ENCODE measurements at places on chromosomes 13 and 19.
A peak's percentile ranks its signal among the peaks of the same experiment; 100 is the strongest.

- DNase-seq: no peak
Observed at GRCh38 chr19:36093146-36093662, 17.7 kb upstream of the OVOL3 start.

DNA sequence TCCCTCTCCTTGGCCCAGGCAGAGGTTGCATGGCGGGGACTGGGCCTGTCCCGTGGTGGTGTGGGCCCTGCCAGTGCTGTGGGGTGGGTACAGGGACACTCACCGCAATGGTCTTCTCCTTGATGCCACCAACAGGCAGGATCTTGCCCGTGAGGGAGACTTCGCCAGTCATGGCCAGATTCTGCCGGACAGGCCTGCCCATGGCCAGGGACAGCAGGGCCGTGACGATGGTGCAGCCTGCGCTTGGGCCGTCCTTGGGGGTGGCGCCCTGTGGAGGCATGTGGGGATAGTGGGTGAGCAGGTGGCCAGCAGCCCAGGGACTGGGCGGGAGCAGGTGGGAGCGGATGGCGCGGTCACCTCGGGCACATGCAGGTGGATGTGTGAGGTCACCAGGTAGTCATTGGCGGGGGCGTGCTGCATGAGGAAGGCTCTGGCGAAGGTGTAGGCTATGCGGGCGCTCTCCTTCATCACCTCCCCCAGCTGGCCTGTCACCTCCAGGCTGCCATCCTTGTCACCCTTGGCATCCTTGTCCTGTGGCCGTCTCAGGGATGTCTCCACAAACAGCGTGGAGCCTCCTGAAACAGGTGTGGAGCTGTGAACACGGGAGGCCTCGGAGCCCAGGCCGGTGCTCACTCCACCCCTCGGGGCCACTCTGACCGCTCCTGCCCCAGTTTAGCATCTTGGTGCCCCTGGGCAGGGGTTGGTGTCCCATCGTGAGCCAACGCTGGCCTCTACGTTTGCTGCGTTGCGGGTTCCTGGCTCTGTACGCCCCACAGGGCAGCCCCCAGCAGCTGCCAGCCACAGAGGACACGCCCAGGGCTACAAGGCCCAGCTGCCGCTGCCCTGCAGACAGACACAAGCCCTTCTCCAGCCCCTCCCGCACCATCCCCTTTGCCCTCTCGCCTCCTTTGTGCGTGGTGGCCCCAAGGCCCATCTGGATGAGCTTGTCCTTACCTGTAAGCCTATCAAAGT is 3.4 kb downstream of the RPL36 start:
- no peak for DNase-seq

DNA sequence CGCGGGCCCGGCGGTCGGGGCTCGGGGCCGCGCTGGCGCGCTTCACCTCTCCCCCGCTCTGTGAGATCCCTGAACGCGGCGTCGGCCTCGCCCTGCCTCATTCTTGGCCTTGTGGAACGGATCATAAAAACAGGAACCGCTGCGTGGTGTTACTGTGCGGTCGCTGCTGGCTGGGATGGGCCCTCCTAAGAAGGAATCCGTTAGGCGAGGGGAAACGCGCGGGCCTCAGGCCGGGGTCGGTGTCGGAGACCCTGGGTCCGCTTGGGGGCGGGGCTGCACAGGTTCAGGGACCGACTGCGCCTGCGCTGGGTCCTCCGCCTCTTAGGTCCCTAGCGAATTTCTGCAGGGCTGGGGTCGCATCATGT is 381 bp downstream of the CKAP2 start:
- peak; percentile 44 for DNase-seq

- DNase-seq: no peak
Observed at GRCh38 chr19:15220833-15221232, 11.4 kb downstream of the EPHX3 start.

DNA sequence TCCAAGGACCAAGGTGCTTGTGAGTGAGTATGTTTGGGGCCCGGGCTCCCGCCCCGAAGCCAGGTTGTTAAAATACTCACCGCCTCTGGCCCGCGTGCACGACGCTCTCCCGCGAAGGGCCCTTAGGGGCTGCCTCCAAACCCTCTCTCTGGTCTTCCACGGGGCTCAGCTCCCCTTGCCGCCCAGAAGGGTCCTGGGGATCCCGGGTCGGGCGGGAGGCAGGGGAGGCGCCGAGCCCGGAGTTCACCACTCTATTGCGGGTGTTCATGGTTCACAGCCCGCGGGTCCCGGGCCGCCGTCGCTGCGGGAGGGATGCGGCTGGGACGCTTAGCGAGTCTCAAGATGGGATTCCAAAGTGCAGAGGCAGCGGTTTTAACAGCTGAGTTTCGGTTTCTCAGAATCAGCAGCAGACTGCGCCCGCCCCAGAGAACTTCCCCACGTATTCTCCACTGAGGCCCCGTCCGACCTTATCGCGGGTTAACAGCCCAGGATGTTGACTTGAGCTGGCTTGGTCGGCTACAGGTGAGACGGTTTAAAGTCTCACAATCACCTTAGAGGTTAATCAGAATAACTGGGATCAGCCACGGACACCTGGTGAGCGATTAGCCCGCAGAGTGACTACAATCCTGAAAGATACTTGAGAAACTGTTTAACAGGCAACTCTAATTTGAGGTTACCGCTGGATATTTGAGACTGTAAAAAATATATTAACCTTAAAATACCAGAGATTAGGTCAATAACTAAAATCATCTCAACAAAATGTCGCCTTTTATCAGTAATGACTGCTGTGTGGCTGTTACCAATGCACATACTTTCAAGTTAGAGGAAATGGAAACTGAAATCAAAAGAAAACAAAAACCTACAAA is at the start of gene EPSTI1:
TSS of gene EPSTI1 (minus strand) at position 344 of the 866 bp plus-strand sequence. CDS start at position 268, 76 bp downstream.
- DNase-seq: peak; percentile 89

DNA sequence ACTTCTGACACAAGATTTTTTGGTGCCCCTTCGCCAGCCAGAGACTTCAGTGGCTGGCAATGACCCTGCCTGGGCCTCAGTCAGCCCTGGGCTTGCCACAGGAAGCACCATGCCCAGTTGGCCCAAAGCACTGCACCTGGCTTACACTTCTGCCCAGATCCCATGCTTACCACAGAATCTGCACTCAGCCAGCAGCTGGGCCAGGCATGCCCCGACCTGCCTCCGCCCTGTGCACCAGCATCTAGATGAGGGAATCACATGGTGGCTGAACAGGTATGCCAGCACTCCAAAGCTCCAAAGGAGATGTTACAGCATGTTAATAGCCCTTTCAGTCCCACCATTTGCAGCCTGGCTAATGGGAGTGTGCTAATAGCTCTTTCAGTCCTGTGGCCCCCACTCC is 690.9 kb downstream of the SLITRK6 start:
- DNase-seq: no peak

DNA sequence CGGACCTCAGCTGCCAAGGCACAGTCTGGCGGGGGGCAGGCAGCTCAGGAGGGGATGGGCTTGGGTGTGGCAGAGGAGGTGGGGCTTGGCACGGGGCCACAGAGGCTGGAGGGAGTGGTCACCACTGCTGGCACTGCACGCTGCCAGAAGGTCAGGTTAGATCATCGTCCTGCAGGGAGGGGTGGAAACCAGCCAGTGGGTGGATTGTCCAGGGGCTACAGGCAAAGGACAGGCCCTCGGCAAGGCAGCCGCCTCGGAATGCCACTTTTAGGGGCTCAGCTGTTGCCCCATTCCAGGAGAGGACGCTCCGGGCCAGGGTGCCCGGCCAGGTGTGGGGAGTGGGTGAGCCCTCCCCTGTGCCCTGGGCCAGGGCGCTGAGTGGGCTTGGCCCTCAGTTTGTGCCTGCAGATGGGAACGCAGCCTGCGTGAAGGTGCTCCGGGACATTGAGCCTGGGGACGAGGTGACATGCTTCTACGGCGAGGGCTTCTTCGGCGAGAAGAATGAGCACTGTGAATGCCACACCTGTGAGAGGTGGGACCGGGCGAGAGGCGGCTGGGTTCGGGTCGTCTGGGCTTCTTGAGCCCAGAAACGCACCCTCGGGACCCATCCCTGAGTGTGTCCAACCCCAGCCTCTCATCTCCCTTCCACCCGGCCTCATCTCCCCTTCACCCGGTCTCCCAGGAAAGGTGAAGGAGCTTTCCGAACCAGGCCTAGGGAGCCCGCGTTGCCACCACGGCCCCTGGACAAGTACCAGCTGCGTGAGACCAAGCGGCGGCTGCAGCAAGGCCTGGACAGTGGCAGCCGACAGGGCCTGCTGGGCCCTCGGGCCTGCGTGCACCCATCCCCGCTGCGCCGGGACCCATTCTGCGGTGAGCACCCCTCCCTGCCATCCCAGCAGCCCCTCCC is 6.4 kb downstream of the KMT5C start:
- no peak for DNase-seq

- DNase-seq: no peak
Observed at GRCh38 chr19:13043285-13043684, 48.0 kb downstream of the NFIX start.

DNA sequence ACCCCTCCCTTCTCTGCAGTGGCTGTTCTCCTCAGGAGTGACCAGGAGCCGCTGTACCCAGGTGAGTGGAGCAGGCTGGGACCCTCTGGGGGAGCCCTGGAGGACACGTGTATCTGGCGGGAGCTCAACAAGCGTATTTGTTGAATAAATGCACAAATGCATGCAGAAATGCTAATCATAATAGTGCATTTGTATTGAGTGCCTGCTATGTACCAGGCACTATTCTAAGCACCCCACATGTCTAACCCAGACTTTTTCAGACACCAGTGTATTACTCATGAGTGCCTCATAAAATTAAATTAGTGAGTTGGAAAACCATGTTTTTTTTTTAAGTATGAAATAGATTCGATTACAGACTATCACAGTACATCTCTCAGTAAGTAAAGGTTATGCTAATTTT is 7.9 kb downstream of the HPN start:
- no peak for DNase-seq

GRCh38 chr13:38538422-38538821 is 148.5 kb upstream of the FREM2 start:
- no peak for DNase-seq

GRCh38 chr13:54676526-54677113 is 1648.0 kb downstream of the OLFM4 start:
- no peak for DNase-seq

DNA sequence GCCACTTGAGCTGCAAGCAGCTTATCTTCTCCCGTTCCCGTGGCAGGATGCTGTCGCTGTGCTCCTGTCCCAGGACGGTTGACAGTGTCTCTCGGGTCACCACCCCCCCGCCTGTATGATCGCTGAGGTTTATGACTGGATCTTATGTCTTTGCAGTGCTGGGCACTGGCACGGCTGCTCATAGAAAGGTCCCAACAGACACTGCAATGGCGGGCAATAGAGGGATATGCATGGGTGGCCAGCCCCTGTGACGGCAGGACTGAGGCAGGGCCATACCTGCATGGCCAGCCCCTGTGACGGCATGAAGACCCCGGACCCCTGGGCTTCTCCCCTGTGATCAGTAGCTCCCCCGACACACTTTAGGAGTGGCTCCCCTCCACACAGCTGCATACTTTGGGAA is 307.2 kb downstream of the TEX29 start:
- no peak for DNase-seq

- no peak for DNase-seq
Observed at GRCh38 chr13:101065329-101065728, 351.0 kb downstream of the NALCN start.

GRCh38 chr13:25391932-25392331 is 20.2 kb downstream of the ATP8A2 start:
- no peak for DNase-seq

DNA sequence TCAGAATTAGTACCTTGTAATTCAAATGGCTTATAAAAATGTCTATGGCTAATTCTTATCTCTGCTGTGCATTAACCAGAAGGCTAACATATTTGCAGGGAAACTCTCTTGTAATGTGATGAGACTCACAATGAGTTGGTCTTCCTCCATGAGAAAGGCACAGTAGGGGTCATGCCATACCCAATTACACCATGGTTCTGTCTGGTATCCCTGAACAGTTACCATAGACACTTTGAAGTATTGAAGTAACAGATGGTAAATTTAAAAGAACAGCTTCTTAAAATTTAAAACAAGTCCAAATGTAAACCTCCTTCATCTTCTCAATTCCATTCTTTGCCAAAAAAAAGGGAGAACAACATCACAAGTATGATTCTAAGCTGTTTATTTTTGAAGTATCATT is 22.6 kb upstream of the SLAIN1 start:
- DNase-seq: no peak

- DNase-seq: no peak
Observed at GRCh38 chr19:28185646-28186045, 1027.3 kb downstream of the UQCRFS1 start.

GRCh38 chr19:4388337-4389063 is 11.8 kb downstream of the SH3GL1 start:
- no peak for DNase-seq

DNA sequence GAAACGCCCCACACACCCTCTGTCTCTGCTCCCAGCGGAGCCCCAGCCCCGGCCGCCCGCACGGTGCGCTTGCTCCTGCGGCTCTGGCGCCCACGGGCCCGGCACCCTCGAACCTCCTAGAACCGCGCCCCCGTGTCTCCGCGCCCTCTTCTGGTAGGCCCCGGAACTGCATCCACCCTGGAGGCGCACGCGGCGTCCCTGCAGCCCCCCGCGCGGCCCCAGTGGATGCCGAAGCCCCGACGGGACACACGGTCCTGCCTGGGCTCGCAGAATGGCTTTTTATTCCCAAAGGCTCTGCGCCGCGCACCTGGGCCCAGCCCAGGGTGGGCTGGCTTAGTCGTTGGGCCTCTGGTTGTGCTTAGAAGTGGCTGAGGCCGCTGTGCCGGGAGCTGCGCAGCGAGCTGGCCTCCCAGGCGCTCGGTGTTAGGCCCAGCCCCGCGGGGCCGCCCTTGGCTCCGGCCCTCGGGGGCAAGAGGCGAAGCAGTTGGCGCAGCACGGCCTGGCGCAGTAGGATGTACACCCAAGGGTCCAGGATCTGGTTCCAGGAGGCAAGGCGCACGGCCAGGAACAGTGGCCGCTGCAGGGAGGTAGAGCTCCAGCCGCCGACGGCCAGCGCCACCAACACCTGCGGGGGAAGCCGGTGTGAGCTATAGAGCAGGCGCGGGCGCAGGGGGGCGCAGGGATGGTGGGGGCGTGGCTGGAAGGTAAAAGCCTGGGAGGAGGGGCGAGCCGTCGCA is 2.8 kb downstream of the PTGER1 start:
- DNase-seq: peak; percentile 47

DNA sequence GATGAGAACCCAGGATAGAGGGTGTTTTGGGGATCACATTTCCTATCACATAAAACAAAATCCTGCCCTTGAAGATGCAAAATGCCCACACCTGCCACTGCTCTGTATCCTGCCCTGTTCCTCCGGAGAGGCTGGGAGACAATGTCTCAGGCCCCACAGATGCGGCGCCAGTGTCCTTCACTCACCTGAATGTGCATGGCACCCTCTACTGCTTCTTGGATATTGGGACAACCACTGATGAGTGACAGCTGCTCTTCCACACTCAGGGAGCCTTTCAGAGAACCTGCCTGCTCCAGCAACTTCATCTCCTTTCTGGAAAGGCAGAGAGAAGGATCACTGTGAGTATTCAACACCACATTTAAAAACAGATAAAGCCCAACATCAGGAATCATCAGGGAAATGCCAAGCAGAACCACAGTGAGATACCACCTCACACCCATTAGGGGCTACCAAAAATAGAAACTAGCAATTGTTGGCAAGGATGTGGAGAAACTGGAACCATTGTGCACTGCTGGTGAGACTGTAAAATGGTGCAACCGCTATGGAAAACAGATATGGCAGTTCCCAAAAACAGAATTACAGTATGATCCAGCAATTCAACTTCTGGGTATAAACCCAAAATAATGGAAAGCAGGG is 36.4 kb downstream of the CRYL1 start:
- no peak for DNase-seq

- peak; percentile 59 for DNase-seq
Observed at GRCh38 chr19:35549174-35549788, 3.9 kb downstream of the TMEM147 start.

GRCh38 chr13:32645854-32646253 is 59.6 kb downstream of the PDS5B start:
- DNase-seq: no peak
